ENCODE measurements at places on chromosomes 2 and 18. TPM values are rescaled to one million over a fixed set of nuclear protein-coding genes. Genes with fewer than 3 reads are reported as not detected.

DNA sequence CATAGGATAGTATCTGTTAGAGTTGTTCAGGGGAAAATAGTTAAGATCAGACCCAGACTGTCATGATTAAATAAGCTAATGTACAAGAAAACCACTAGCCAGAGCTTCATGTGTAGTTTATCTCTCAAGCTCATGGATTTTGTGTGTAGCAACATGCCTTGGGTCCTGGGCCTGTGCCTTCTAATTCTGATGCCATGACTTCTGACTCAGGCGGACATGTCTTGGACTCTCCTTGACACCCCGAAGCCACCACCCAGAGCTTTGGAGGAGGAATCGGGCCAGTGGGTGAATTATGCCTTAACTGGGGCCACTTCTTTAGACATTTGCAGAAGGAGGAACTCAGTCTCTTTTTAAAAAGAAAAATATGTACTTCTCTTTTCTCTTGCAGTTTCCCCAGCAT, 68.7 kb downstream of the NPAS2 start:
- DNase-seq = no peak

CHST9 gene
- 8.7 TPM for total RNA-seq

- DNase-seq = peak; percentile 30
Measured at GRCh38 chr2:120973196-120973595, 237.5 kb downstream of the GLI2 start.

DLGAP1 gene
- total RNA-seq = 0.08 TPM

ATIC gene
- total RNA-seq = 53.2 TPM

TRABD2A gene
- 0.56 TPM for total RNA-seq

MEP1B gene
- total RNA-seq = not detected

- no peak for DNase-seq
Measured at GRCh38 chr2:77519164-77519887, 2.9 kb downstream of the LRRTM4 start.

- no peak for DNase-seq
Measured at GRCh38 chr18:29087616-29088246, 910.8 kb upstream of the CDH2 start.

DNA sequence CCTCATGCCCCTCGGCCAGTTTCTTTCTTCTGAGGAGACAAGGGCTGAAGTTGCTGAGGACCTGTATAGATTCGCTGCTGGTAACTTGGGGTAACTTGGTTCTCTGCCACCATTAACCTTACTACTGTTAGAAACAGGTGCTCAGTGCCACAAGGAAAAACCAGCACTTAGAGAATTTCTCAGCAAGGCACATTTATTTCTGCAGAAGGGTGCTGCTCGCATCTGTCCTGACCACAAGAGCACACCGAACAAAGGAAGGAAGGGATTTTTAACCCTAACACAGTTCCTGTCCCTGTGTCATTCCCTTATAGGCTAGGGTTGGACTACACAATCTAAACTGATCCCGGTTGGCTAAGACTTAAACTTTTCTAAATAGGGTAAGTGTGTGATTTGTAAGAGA, 154.1 kb downstream of the SOCS6 start:
- no peak for DNase-seq

DNA sequence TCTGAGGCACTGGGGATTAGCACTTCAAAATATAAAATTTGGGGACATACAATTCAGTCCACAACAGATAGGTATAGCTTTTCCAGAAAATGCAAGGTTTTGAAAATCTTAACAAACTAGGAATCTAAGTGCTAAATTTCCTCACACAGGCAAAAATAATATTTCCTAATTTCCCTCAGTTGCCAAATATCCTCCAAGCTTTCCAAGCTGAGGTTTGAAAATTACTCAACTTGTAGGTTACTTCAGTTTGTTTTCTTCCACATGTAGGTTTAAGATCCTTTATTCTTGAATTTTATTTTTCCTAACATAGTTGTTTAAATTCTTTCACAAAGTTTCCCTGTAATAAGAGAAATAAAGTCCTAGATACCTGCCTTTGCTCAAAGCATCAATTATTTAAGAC, 192.9 kb upstream of the NRXN1 start:
- DNase-seq = no peak

- DNase-seq = no peak
Measured at GRCh38 chr2:180450841-180451240, 443.7 kb upstream of the CWC22 start.

PSD4 gene
- total RNA-seq = 2.6 TPM

DNA sequence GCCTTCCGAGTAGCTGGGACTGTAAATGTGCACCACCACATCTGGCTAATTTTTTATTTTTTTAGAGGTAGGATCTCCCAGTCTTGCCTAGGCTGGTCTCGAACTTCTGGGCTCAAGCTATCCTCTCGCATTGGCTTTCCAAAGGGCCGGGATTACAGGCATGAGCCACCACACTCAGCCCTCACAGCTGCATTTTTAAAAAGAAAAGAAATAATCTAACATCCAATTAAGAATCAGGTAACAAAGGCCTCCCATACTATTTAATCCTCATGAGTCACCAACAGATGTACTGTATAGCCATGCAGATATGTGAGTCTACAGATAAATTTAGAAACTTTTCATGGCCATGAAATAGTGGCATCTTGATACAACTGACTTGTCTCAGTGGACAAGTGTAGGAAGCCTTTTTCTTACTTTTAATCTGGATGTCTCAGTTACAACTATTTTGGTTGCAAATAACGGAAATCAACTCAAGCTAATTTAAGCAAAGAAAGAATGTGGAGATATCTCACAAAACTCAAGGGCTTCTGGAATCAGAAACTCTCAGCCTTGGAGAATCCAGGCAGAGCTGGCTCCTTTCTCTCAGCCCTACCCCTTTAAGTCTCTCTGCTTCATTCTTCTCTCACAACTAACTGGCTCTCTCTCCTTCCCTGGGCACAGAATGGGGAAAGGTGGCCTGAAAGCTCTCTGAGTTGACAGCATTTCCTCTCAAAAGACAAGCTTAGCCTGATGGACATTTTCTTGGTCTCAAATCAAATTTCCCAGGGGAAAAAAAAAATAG, 12.8 kb upstream of the PPM1B start:
- no peak for DNase-seq

DNA sequence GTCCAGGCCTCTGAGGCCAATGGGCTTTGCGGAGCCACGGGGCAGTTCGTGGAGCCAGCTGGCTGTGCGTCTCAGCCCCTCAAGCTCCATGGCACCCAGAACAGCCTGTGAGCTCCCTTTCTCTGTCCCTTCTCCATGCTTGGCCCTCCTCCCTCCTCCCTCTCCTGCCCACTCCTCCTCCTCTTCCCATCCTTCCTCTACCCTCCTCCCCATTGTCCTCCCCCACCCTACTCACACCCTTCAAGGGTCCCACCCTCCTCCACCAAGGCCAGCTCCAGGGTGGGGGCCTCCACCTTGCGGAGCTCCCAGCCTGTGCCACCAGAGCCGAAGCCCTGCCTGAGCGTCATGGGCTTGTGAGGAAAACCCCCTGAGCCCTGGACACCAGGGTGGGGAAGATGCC, 269.0 kb downstream of the ATAD2B start:
- DNase-seq = no peak

DNA sequence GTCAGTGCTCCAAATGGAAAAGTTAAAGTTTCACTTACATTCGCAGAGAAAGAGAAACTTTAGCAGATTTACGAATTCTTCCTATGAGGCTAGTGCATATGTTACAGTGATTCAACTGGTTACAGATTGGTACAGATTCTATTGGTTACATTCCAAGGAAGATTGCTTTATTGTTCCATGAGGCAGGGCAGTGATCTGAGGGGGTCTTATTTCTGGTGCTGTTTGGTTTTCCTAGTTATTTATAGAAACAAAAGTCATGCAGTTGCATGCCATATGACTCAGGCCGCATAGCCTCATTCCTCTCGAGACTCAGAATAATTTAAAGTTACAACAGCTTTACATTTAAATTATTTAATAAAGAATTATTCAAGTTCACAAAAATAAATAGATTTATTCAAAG, 385.4 kb upstream of the SYT4 start:
- no peak for DNase-seq

- no peak for DNase-seq
Measured at GRCh38 chr2:136101042-136101441, 16.9 kb downstream of the CXCR4 start.

DNA sequence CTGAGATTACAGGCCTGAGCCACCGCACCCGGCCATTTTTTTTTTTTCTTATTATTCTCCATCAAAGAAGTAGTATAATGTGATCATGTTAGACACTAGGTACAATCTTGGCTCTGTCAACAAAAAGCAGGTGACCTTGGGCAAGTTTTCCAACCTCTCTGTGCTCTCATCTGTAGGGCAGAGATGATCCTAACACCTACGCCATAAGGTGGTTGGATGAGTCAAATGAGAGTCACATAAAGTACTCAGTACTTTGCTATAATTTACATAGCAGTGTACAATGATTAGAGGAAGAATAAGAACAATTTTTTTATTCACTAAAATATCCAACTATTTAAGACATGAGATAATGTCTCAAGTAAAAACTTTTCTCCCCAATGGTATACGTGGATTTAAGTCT, 128.6 kb downstream of the TGIF1 start:
- no peak for DNase-seq

GRCh38 chr2:128237081-128237534, 81.6 kb downstream of the HS6ST1 start:
- DNase-seq = no peak

Measured in Right ventricle myocardium superior (tissue), 1 donor.